Brain microvascular endothelial cell (primary cell): ENCODE measurements at places on chromosomes 3 and 15.

DNA sequence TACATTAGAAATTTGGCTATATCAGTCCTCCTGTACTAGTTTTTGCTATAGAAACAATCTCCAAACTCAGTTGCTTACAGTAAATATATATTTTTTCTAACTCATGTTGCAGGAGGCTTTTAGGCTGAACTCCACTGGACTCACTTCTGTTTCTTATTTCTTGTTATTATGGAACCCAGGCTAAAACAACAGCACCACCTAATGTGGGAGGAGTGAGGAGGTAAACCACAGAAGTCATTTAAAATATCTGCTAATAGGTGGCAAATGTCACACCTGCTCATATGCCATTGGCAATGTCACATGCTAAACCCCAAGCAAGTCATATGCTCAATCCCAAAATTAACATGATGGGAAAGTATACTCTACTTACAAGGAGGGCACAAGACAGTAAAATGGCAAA is 462.2 kb downstream of the PLOD2 start:
- DNase-seq = no peak

- no peak for DNase-seq
These were observed 20.2 kb downstream of the TLE3 start for GRCh38 chr15:70077188-70078147.

DNA sequence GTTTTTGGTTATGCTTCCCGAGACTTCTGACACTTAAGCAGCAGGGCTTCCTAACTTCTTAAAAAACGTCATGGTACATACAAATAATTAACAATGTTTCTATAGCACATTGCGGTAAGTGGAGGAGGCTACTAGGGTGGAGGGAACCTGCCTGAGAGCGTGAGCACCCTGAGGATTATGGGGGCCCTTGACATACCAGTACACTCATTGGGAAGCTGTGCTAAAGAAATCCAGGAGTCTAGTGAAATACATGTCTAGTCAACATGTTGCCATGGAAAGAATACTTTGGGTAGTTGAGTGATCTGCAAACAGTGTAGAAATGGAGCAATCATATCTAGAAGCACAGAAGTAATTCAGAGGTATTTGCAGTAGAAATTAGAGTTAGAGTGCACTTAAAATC is 39.2 kb upstream of the MAPKBP1 start:
- DNase-seq = no peak

DNA sequence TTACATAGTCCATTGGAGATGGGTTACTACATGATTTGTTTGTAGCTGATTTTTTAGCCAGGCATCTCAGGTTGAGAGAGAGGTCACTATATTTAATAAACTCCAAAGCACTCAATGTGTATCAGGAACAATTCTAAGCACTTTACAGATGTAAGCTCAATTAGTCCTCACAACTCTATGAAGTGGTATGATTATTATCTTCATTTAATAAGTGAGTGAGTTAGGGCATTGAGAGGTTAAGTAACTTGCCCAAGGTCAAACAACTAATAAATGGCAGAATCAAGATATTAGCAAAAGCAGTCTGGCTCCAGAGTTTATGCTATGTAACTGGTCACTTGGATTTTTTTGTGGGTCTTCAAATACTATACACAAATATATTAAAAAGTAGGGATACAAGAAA is 56.3 kb upstream of the ABI3BP start:
- DNase-seq = no peak

- no peak for DNase-seq
These were observed at the start of gene ATP2B2 for GRCh38 chr3:10505050-10505790. Gene ATP2B2, minus strand, starts transcription at chr3:10505586. Its CDS starts 56,043 bp downstream, at chr3:10449543.

DNA sequence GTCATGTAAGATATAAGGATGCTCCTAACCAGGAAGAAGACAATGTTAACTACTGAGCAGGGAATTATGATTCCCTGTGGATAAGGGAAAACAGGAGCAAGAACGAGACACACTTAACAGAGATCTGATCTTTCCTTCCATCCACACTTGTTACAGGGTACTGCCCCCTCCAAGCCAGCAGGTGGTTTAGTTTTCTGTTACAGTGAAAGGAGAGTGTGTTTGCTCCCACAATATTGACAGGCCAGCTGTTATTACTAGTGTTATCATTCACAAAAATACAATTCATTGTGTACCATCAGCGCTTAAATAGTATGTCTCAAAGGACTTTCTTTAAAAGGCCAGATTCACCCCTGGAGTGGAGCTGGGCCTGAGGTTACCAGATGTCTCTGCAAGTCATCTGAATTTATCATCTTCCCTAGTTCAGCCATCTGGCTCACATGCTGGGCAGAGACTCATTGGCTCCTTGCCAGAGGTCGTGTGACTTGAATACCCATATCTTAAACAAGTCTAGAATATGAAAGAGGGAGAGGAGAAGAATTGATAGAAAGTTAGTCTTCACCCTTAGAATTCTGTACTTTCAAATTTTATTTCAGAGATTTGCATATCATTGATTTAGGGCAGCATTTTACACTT is 16.8 kb upstream of the FMN1 start:
- DNase-seq = no peak

GRCh38 chr3:100710261-100710968 is 1.1 kb downstream of the TFG start:
- peak; percentile 79 for DNase-seq

DNA sequence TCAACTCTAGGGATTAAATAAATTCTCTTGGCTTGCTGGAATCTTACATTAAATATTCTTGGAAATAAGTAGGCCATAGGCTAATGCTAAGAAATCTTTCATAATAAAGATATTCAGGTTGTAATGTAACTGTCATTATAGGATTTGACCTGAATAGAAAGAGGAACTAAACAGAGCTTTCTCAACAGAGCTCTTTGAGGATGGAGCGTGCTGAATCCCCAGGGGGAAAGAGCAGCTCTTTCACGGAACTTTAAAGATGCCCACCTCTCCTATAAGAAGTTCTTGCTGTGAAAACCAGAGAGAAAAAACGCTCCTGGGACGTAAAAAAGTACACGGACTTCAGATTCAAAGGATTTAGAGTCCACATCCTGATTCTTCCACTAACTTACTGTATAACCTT is 77.9 kb downstream of the NTRK3 start:
- no peak for DNase-seq

GRCh38 chr15:65847989-65848388 is 21.3 kb upstream of the RAB11A start:
- DNase-seq = no peak

DNA sequence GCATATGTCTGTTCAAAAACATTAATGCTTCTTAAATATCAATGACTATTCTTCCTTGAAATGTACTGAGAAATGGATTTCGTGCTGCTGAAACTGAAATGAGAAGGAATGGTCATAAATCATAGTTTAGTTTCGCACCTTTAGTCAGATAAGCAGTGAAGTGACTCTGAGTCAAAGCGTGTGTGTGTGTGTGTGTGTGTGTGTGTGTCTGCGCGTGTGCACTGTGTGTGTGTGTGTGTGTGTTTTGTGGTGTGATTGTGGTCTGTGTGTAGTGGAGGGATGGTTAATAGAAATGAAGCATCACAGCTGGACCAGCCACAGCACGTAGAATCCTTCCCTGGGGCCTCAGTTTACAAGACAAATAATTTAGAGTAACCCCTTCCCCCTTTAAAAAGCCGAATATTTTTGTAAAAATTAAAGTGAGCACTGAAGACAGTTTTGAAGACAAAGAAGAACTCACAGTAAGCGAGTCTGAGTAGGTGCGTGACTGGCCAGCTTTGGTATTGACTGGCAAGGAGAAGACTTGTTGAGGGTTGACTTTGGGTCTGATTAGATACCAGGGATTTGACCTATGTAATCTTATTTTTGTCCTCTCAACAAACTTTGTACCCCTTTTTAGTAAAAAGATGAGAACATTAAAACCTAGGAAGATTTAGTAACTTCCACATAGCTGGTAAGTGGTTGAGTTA is 202.0 kb upstream of the IL12A start:
- no peak for DNase-seq

DNA sequence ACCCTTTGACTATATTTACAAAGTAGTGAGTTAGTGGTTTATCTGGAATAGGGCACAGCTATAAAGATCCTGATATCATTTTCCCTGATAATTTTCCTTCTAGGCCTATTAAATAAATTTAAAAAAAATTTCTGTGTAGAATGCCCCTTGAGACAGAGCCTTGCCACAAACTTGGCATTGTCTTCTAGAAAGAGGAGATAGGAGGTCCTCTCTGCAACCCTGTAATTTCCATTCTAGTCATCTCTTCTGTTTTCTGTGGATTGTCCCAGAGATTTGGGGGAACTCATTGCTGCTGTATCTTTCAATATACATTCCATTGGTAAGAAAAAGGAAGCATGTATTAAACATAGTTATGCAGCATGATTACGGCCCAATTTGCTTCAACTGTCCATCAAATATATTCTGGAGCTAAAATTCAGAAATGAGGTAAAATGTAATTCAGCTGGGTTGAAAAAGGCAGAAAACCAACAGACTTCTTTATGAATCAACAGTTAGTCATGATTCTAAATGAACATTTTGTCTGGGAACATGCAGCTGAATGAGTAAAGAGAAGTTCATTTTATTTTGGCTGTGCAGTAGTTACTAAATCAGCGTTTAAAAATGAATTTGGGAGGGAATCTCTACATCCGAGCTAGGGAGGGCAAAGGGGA is 401.1 kb downstream of the NAALADL2 start:
- peak; percentile 55 for DNase-seq

DNA sequence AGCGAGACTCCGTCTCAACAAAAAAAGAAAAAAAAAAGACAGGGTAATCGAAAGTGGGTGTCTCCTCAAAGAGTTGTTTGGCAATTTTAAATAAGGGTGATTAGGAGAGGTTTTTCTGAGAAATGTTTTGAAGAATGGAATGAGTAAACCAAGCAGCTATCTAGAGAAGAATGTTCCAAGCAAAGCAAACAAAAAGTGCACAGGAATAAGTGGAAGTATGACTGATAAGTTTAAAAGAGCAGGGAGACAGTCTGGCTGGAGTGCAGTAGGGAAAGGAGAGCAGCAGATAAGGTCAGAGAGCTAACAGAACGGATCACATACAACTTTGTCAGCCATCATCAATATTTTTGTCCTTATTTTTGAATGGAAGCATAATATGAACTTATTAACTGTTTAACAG is 853.5 kb downstream of the TUSC7 start:
- no peak for DNase-seq

DNA sequence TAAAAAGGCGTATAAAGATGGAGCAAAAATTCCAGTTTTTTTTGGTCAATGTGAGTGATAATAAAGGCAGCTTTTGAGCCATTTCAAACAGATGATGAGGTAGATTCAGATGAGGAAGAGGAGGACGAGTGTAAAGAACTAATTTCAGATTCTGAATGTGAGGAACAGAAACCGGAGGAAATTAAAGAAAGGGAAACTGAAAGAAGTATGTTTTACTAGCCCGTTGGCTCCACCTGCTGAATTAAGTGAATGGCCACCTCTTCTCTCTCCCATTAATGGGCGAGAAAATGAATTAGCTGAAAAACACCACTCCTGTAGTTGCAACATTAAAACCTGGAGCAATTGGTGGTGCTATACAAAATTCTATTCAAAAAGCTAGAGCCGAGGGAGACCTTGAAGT is 55.4 kb downstream of the CYP19A1 start:
- no peak for DNase-seq

DNA sequence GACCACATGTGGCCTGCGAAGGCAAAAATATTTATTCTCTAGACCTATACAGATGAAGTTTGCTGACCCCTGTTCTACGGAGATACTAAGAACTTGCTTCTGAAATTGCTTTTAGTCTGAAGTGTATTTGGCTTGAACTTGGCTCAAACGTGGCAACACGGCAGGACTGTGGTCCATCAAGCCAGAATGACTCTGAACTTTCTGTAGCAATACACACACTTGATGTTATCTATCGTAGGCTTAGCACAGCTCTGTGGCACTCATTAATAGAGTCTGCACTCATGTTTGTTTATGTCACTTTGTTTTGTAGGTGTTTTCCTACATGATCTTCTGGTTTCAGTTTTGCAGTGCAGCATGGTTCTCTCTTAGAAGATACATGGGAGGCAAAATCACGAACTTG is 298.1 kb downstream of the ADAMTS17 start:
- DNase-seq = no peak

DNA sequence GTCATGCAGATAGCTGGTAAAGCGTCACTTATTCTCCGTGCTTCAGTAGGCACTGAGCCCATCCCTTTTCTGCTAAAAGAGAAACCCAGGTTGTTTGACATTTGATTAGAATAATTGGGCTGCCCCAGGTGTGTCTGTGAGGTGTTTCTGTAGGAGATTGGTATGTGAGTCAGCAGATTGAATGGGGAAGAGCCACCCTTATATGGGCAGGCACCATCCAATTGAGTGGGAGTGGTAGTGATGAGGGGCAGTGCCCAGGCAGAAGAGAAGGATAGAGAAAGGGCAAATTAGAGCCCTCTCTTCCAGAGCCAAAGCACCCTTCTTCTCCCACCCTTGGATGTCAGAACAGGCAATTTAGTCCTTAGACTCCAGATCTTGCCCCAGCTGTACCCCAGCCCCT is 384.3 kb upstream of the GBE1 start:
- no peak for DNase-seq

DNA sequence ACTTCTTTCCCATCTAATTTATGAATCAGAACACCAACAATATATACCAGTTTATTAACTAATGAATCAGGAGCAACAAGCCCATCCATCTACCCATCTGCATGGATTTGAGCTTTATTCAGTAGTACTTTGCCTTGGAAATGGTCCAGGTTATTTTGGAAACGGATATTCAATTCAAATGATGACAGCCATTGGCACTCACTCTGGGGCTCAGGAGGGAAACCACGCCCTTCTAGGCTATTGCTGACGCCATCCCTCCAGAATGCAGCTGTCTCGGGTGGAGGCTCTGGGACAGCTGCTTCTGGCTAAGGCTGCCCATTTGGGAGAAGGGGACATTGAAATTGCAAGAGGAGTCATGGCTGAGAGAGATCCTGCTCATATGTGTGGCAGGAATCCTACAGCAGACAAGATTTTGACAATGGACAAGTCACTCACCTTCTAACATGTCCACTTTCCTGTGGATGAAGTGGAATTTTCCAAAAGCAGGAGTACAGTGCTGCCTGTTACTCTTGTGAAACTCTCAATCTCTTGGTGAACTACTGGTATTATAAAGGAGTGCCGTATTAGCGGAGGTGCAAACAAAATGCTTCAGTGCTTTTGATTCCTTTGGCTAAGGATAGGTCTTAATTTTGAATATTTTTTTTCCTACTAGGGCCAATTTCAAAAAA is 29.3 kb upstream of the TRAK1 start:
- peak; percentile 92 for DNase-seq

- DNase-seq = no peak
These were observed 39.8 kb downstream of the IDH2 start for GRCh38 chr15:90062462-90062932.

- peak; percentile 18 for DNase-seq
These were observed 182.7 kb downstream of the CNTN6 start for GRCh38 chr3:1275495-1275894.

- no peak for DNase-seq
These were observed 5.3 kb upstream of the TXNRD3 start for GRCh38 chr3:126659915-126660886.

- DNase-seq = no peak
These were observed 22.2 kb downstream of the SCN11A start for GRCh38 chr3:39029556-39029955.

GRCh38 chr3:129295286-129295685 is 16.6 kb downstream of the HMCES start:
- DNase-seq = peak; percentile 12

- no peak for DNase-seq
These were observed 17.5 kb upstream of the RAD18 start for GRCh38 chr3:8980756-8981257.

GRCh38 chr3:38121451-38121831 is 15.5 kb downstream of the ACAA1 start:
- DNase-seq = no peak
